Left ventricle myocardium superior (tissue), 1 donor: ENCODE measurements at places on chromosomes 7 and 10. TPM values are rescaled to one million over a fixed set of nuclear protein-coding genes. Genes with fewer than 3 reads are reported as not detected.

Gene GPNMB
- 339 TPM for total RNA-seq

Gene NUTM2B
- 1.2 TPM for total RNA-seq

Gene IFIT1B
- not detected for total RNA-seq

Gene GPC2
- 0.35 TPM for total RNA-seq

Gene FBXL13
- total RNA-seq, result 0.27 TPM

Gene SEMA3E
- total RNA-seq, result 0.12 TPM

Gene PCDH15
- 0.25 TPM for total RNA-seq

Gene PON2
- 39.9 TPM for total RNA-seq

Gene ACTL6B
- not detected for total RNA-seq

Gene PIP
- not detected for total RNA-seq

Gene STOX1
- 0.15 TPM for total RNA-seq

Gene CPA2
- not detected for total RNA-seq

Gene ANKRD22
- not detected for total RNA-seq

Gene MYL10
- total RNA-seq, result not detected

Gene SLC39A12
- total RNA-seq, result not detected

Gene AKR1C8
- total RNA-seq, result 0.25 TPM

Gene NUDT5
- 9.2 TPM for total RNA-seq

Gene OR2A1
- total RNA-seq, result not detected

Gene EPO
- not detected for total RNA-seq

Gene GIGYF1
- total RNA-seq, result 29.4 TPM

Gene GIMAP8
- total RNA-seq, result 16.2 TPM

Gene ADAMTS14
- 0.10 TPM for total RNA-seq

Gene GRID2IP
- total RNA-seq, result not detected

Gene TAS2R5
- total RNA-seq, result not detected

Gene PROSER2
- 1.1 TPM for total RNA-seq

Gene TNRC18
- 29.5 TPM for total RNA-seq

Gene FAM237B
- not detected for total RNA-seq

Gene KCP
- total RNA-seq, result 0.12 TPM
